Activated T-helper 17 cell treated with anti-CD3 and anti-CD28 coated beads, Interleukin-2, amount 50 U/mL, for 72 hours (primary cell): ENCODE measurements at places on chromosomes 5 and 9. TPM values are rescaled to one million over a fixed set of nuclear protein-coding genes. Genes with fewer than 3 reads are reported as not detected.
A peak's percentile ranks its signal among the peaks of the same experiment; 100 is the strongest.

GRCh38 chr5:100788417-100788816 is 114.7 kb downstream of the ST8SIA4 start:
- ATAC-seq: no peak

DNA sequence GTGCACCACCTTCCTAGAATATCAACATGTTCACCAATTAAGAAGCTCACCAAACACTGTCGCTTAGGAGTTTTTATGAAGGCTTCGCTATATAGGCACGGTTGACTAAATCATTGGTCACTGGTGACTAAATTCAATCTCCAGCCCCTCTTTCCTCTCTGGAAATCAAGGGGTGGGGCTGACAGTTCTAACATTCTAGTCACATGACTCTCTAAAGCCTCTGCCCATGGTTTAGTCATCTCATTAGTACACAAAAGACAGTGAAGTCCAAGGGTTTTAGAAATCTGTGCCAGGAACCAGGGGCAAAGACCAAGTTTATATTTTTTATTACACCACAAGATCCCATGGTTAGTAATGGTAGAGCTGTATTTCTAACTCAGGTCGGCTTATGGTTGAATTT is 243.2 kb downstream of the ELAVL2 start:
- ATAC-seq: no peak

- ATAC-seq: no peak
These were observed 70.1 kb downstream of the GNAQ start for GRCh38 chr9:77961541-77961940.

GRCh38 chr9:90074316-90074962 is 469.6 kb downstream of the GADD45G start:
- peak; percentile 62 for ATAC-seq

DNA sequence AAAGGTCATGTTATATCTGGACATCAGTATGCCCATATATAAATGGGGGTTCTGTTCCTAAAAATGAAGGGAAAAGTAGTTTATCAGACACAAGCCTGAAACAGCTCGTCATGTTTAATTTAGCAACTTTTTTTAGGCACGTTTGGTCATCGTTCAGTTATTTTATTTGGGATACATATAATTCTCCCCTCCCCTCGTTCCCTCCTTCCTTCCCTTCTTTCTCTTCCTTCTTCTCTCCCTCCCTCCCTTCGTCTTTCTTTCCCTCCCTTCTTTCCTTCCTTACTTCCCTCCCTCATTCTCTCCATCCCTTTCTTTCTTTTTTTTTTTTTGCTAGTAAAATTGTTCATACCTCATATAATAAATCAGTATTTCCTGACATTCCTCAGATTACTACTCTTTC is 3.4 kb downstream of the PPWD1 start:
- no peak for ATAC-seq

GRCh38 chr9:121692606-121693387 is 41.4 kb downstream of the DAB2IP start:
- no peak for ATAC-seq

GRCh38 chr5:32779754-32780415 is 68.8 kb downstream of the NPR3 start:
- ATAC-seq: no peak

DNA sequence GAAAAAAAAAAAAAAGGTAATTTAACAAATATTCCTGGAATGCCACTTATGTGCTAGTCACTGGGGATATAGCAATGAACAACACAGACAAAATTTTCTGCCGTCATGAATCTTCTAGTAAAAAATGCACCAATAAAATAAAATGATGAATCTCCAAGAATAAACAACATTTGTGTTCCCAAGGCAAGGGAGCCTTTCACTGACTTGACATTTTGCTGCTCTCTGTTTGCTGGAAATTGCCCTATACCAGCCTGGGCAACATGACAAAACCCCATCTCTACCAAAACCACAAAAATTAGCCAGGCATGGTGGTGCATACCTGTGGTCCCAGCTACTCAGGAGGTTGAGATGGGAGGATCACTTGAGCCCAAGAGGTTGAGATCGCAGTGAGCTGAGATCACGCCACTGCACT is 64.5 kb upstream of the ERBIN start:
- no peak for ATAC-seq

DNA sequence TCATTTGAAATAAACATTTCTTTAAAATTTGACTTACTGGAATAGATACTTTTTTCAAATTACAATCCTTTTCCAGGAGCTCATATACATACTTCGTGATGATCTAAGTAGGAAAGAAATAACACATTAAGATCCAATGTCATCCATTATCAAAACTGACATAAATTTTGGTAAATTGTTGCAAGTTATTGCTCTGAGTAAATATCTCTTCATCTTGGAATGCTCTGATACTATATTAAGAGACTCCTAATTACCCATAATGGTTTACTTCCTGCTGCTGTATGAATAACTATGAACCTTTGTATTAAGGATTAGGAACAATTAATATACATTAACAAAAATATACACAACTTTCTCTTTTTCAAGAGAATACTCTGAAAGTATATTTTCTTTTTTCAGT is 223.0 kb upstream of the POU5F2 start:
- no peak for ATAC-seq

SV2C gene
- total RNA-seq: 0.45 TPM

DNA sequence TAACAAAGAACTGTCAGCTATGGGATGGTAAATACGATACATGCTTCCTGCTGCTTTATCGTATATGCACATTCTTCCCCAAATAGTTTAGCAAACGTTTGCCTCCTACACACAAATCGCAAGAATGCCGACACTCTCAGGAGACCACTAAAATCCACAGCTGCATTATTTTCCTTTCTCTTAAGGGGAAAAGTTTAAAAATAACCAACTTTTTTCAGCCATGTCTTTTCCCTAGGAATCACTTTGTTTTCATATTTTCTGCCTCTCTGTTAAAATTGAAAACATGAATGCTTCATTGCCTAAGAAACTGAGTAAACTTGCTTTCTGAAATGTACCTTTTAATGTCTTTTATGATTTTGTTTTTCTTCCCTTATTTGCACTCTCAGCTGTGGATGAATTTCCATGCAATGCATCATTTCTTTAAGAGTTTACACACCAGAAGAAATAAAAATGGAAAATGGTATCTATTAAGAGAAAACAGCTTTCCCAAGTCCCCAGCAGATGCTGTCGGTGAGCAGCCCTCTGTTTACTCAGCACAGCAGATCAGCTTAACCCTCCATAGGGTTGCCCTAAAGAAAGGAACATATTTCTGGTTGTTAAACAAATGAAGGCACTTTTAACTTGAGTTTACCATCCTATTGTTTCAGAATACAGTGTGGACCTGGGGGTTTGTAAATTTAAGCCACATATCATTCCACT is 66.2 kb downstream of the IZUMO3 start:
- ATAC-seq: no peak

- no peak for ATAC-seq
These were observed 15.4 kb downstream of the CD74 start for GRCh38 chr5:150397146-150397781.

DNA sequence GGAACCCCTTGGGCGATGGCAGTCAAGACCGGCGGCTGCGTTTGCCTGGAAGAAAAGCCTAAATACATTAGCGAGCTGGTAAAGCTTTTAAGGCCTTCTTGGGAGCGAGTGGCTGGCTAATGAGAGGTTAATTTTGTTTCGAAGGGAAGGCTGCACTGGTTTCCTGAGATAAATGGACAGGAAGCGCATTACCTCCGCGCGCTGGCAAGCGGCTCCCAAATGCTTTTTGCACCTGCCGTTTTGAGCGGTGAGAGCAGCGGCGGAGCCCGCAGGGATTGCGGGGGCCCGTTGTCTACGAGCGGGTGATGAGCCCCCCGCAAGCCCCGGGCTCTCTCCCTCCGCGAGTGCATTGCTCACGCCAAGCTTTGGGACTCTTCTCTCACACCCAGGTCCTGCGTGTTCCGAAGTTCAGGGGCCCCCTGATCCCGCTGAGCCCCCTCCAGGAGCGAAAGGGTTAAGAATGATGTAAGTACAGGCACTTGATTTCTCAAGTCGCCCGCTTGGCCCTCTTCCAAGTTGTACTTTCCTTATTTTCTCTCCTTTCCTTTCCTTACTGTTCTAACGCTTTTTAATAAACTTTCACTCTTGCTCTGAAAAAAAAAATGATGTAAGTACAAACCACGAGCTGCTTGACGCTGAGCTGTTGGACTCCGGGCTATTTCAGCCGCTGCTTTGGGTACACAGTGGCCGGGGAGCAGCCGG is 3.1 kb upstream of the RGMB start:
- no peak for ATAC-seq

DNA sequence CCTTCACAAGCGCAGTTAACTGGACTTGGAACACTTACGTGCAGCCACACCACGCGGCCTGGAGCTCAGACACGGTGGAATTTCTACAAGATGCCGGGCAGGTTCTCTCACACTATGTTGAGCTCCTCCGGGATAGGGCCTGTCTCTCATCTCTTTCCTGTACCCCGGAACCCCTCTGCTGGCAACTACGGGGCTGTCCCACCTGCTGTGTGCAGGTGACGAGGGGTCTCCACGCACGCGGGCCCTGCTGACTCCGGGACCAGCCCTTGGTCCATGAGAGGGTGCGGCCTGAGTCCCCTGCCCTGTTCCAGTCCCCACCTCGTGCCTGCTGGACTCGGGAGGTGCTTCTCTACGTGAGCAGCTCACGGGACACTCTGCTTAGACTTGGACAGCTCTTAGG is 40.1 kb downstream of the SLC6A3 start:
- ATAC-seq: no peak

TRIO gene
- total RNA-seq: 13.6 TPM

- ATAC-seq: no peak
These were observed 56.4 kb upstream of the DAPK1 start for GRCh38 chr9:87441251-87441650.

GRCh38 chr9:84381508-84381907 is 41.0 kb upstream of the SLC28A3 start:
- no peak for ATAC-seq

GRCh38 chr5:6819521-6819920 is 106.3 kb downstream of the TENT4A start:
- no peak for ATAC-seq
